Vagina (tissue), 2 donors: ENCODE measurements at places on chromosomes 1 and 21. TPM values are rescaled to one million over a fixed set of nuclear protein-coding genes. Genes with fewer than 3 reads are reported as not detected.

DNA sequence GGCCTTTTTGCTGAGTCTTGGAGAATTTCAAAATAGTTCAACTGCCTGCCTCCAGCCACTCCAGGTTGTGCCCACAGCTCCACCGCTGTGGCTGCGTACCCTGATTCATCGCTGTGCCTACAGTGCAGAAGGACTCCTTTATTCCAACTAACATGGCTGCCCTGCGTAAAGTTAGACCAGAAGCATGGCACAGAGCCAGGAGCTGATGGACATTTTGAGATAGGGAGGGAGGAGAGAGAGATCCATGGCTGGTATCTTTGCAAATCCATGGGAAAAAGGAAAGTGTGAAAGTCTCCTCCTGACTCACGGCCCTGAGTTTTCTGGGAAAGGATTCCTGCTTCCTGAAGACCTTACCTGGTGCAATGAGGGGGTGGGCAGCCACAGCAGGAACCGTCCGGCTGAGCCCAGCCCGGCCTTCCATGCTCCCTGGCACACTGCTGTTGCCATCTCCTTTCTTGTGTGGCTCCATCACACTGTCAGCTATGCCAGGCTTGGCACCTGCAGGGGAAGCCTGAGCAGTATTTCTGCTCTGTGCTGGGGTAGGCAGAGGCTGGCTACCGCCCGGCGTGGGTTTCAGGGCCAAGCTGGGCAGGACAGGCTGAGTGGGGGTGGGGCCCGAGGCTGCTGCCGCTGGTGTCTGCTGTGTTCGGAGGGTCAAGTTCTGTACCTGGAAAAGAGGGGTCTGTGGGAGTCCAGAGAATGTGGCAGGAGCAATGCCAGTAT is 46.0 kb upstream of the A3GALT2 start:
- DNase-seq, result no peak
- peaks cover 50% of the 10 kb centered on the region for H3K4me1 ChIP-seq
- no peaks in the 10 kb centered on the region for H3K27me3 ChIP-seq
- no peaks in the 10 kb centered on the region for H3K36me3 ChIP-seq
- H3K27ac ChIP-seq, result peak overlapping the region; percentile 71

DNA sequence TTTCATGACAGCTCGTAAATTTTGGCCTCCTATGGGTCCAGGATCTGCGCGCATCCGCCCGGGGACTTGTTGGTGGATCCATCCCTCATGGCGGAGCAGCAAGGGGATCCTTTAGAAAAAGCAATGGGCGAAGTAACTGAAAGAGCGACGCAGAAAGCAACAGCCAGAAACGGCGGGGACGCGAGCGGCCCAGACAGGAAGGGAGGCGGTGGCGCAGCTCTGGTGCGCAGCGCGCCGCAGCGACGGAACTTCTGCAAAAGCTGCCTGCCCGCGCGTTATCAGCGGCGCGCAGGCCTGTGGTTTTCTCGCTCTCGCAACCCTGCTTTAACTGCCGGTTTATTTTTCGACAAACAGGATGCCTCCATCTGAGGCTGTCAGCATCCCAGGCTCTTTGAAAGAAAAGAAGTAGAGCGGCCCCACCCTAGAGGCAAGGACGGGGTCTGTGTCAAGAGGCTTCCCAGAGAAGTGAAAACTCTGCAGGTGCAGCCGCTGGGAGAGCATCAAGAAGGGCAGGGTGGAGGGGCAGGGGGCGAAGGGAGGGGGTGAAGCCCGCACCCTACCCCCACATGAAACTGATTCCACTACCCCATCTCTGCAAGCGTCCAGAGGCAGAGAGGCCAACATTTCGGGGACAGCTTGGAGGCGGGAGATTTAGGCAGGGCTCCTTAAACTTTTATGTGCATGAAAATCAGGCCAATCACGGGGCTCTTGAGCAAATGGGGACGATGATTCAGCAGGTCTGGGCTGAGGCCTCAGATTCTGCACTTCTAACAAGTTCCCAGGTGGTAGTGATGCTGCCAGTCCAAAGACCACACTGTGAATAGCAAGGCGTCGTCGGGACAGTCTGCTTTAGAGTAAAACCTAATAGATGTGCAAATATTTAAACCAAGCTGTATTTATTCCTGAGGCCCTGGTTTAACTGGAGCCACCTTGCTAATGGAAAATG is 22.2 kb downstream of the RUNX1 start:
- H3K4me1 ChIP-seq, result peaks cover 10% of the 10 kb centered on the region
- peak overlapping the region; percentile 14 for H3K4me3 ChIP-seq
- no peaks in the 10 kb centered on the region for H3K27me3 ChIP-seq

GRCh38 chr1:5885471-5886139 is 106.6 kb downstream of the NPHP4 start:
- no peak overlapping the region for H3K4me3 ChIP-seq
- no peaks in the 10 kb centered on the region for H3K27me3 ChIP-seq
- H3K4me1 ChIP-seq, result no peaks in the 10 kb centered on the region
- H3K36me3 ChIP-seq, result peaks cover 13% of the 10 kb centered on the region
- no peak for DNase-seq
- no peak overlapping the region for H3K27ac ChIP-seq

DNA sequence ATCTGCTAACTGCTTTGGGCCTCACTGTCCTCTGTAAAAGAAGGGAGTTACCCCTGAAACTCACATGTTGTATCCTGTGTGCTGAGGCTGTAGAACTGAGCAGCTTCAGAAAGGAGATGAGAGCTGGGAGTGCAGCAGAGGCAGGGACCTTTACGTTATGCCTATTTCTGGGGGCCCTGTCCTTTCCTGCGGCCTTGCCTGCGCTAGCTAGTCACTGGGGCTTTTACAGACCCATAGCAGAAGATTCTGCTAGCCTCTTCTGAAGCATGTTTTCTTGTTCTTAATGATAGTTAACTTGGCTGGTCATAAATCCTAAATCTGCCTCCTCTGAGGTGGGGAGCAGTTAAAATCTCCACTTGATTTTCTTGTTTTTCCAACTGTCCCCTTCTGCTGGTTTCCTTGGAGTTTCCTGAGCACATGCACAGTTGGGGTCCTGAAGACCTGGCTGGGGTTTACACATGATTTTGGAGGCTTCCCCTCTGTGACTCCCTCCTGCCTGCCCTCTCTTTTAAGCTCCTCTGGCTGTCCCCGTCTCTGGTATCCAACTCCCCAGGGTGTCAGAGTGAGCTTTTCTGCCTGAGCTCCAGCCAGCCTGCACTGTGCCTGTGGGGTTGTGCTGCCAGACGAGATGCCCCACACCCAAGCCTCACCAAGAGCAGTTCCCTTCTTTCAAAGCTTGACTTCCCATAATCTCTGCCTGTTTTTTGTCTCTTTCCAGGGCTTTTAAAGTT is 76.6 kb downstream of the NOS1AP start:
- no peak for DNase-seq
- H3K36me3 ChIP-seq, result no peaks in the 10 kb centered on the region
- H3K27me3 ChIP-seq, result no peaks in the 10 kb centered on the region
- no peaks in the 10 kb centered on the region for H3K4me1 ChIP-seq
- no peak overlapping the region for H3K4me3 ChIP-seq
- no peak overlapping the region for H3K27ac ChIP-seq

DNA sequence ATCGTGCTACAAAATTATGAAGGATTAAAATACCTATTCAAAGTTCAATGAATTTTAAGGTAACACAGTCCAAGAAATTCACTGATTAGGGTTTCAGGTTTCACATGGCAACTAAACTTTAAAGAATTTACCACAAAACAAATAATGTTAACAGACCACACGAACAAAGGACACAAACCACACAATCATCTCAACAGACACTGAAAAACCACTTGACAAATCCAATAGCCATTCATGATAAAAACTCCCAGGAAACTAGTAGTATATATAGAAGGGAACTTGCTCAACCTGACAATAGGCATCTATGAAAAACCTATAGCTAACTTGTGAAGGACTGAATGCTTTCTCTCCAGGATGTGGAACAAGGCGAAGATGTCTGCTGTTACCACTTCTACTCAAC is 21.1 kb upstream of the SH2D5 start:
- no peaks in the 10 kb centered on the region for H3K27me3 ChIP-seq
- H3K4me1 ChIP-seq, result no peaks in the 10 kb centered on the region

Gene PROX1
- total RNA-seq, result 4.7 TPM

Gene C8A
- total RNA-seq, result not detected

- H3K4me1 ChIP-seq, result no peaks in the 10 kb centered on the region
- H3K27ac ChIP-seq, result no peak overlapping the region
- no peaks in the 10 kb centered on the region for H3K36me3 ChIP-seq
- no peaks in the 10 kb centered on the region for H3K27me3 ChIP-seq
Observed at GRCh38 chr1:167860231-167860923, 53.6 kb downstream of the ADCY10 start.

DNA sequence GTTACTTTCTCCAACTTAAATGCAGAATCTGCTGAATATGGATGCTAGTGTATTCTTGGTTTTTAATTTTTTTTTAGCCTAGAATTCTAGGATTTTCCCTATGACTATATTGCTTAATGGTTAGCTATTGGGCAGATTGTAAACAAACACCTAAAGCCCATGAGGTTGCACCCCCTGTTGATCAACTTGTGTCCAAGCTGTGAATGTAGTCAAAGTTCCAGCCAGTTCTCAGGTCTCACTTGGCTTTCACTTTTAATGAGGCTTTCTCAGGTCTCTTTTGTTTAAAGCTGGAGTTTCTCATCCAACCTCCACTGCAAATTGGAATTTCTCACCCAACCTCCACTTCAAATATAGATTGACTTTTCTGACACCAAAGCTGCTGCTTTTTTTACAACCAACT is 35.9 kb downstream of the FCER1A start:
- no peak overlapping the region for H3K4me3 ChIP-seq
- H3K27ac ChIP-seq, result no peak overlapping the region
- no peaks in the 10 kb centered on the region for H3K27me3 ChIP-seq
- DNase-seq, result no peak

Gene IL6R
- 50.8 TPM for total RNA-seq

- no peaks in the 10 kb centered on the region for H3K27me3 ChIP-seq
- peaks cover 6% of the 10 kb centered on the region for H3K36me3 ChIP-seq
- no peak for DNase-seq
- no peak overlapping the region for H3K4me3 ChIP-seq
Observed at GRCh38 chr1:165695031-165695430, 3.3 kb downstream of the ALDH9A1 start.

DNA sequence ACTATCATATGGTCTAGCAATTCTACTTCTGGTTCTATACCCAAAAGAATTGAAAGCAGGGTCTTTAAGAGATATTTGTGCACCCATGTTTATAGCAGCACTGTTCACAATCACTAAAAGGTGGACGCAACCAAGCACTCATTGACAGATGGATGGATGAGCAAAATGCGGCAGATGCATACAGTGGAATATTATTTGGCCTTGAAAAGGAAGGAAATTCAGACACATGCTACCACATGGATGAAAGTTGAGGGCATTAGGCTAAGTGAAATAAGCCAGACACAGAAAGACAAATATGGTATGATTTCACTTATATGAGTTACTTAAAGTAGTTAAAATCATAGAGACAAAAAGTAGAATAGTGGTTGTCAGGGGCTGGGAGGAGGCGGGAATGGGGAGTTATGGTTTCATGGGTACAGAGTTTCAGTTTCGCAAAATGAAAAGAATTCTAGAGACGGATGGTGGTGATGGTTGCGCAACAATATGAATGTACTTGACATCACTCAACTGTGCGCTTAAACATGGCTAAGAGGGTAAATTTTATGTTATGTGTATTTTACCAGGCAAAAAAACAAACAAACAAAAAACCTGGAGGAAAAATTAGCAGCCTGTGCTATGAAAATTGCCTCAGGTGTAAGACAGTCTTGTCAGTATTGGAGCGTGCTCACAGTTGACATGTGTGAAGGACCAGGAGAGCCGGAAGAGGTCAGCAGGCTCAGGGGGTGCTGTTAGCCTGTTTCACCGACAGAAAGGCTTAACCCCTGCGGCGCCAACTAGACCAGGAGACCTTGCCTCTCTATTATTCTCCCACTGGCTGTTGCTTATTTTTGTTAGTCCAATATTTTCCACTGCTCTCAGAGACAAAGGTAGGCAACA is 26.5 kb downstream of the CD247 start:
- no peak for DNase-seq
- H3K27ac ChIP-seq, result no peak overlapping the region
- no peaks in the 10 kb centered on the region for H3K27me3 ChIP-seq
- H3K4me3 ChIP-seq, result no peak overlapping the region

GRCh38 chr21:44556879-44557278 is 1.7 kb downstream of the KRTAP10-3 start:
- no peak overlapping the region for H3K27ac ChIP-seq
- no peaks in the 10 kb centered on the region for H3K27me3 ChIP-seq
- peak; percentile 37 for DNase-seq
- H3K36me3 ChIP-seq, result no peaks in the 10 kb centered on the region
- no peak overlapping the region for H3K4me3 ChIP-seq

Gene FMO4
- total RNA-seq, result 0.98 TPM

DNA sequence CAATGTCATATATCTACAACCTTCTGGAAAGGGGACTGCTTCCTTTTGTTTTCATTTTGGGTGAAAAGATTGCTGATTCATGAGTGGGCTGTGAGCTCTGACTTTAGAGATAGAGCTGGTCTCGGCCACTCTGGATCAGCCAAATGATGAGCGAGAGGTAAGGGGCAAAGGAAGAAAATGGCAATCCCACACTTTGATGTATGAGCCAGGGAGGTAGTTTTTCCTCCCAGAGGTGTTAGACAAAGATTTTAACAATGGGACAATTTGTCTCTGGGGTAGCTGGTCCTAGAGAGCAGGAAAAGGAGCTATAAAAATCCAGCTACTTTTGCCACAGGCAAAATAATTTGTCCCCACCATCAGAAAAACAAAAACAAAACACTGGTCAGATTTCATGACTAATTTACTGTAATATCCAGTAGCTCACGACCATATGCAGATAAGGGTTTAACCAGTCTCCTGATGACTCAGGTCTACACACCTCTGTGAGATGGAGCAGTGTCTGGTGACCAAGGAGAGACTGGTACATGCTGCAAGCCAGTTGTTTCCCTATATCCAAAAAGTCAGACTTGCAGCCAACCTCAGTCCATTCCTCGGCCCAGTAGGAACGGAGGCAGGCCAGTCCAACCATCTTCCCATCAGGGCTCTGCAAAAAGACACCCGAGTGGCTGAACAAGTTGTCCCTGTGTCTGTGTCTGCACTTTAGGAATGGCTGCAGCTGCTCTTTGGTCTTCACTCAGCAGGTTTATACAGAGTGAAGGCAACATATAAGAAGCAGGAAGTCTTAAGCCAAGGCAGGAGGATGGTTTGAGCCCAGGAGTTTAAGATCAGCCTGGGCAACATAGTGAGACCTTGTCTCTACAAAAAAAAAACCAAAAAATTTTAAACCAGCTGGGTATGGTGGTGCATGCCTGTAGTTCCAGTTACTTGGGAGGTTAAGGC is 29.2 kb downstream of the DNASE2B start:
- H3K4me3 ChIP-seq, result no peak overlapping the region
- H3K27me3 ChIP-seq, result no peaks in the 10 kb centered on the region
- DNase-seq, result no peak
- H3K27ac ChIP-seq, result no peak overlapping the region
